ENCODE measurements at places on chromosomes 4 and X. TPM values are rescaled to one million over a fixed set of nuclear protein-coding genes. Genes with fewer than 3 reads are reported as not detected.

DNA sequence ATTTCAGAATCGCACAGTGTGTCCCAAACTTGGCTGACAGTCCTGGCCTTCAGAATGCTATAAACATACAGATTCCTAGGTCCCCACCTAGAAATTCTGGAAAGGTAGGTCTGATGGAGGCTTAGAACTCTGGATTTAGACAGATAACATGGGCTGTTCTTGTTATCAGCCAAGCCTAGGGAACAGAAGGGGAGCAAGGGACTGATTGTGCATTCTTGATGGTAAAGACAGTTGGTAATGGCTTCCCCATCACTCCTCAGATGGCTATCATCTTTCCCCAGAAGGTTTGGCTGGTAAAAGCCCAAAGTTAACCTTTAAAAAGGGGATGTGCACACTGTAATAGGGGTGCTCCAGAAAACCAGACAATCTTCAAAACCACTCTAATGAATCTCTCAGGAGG, 35.7 kb downstream of the DIPK2B start:
- no peak for DNase-seq

GRCh38 chr4:40530961-40531635, 98.6 kb downstream of the RBM47 start:
- DNase-seq = no peak

Gene BEX2
- total RNA-seq = 0.87 TPM

Gene ANXA3
- total RNA-seq = 170 TPM

Gene CHRDL1
- 145 TPM for total RNA-seq

Gene ADH1C
- total RNA-seq = 44.7 TPM

- no peak for DNase-seq
Observed at GRCh38 chrX:79133904-79134303, 10.6 kb upstream of the GPR174 start.

Gene CLDN2
- 0.30 TPM for total RNA-seq

Gene ANKRD50
- total RNA-seq = 18.6 TPM

DNA sequence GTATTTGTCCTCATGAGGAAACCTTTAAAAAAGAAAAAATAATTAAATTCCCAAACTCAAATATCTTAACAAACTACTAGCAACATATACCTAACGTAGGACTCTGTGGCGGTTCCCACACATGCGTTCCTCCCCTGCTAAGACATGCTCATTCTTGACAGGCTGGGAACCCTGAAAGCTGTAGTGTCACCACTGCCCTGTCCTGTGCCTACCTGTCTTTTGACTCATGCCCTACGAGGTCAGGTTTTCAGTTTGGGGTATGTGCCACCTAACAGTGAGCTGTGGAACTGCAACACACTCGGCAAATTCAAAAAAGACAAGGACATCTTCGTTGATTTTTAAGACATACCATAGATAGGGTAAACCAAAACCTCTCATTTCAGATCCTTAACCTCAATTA, 17.8 kb downstream of the IDS start:
- DNase-seq = no peak

Gene UGT2B7
- total RNA-seq = not detected

- no peak for DNase-seq
Observed at GRCh38 chr4:89446193-89446592, 138.6 kb upstream of the GPRIN3 start.

- no peak for DNase-seq
Observed at GRCh38 chrX:84729408-84729807, 227.2 kb upstream of the HDX start.

Gene GEMIN8
- 36.8 TPM for total RNA-seq

Gene QDPR
- 17.7 TPM for total RNA-seq

Gene SSX4B
- not detected for total RNA-seq

All from tibial nerve (tissue), 4 donors.